ENCODE measurements at places on chromosomes 7 and 10. TPM values are rescaled to one million over a fixed set of nuclear protein-coding genes. Genes with fewer than 3 reads are reported as not detected.

GRCh38 chr7:101168412-101169049, 3.2 kb upstream of the VGF start:
- no peak overlapping the region for H3K27ac ChIP-seq
- H3K27me3 ChIP-seq = peaks cover 100% of the 10 kb centered on the region
- no peak for DNase-seq

GRCh38 chr7:15560968-15561367, 847 bp downstream of the AGMO start:
- H3K27me3 ChIP-seq = no peaks in the 10 kb centered on the region
- no peaks in the 10 kb centered on the region for H3K4me1 ChIP-seq
- no peak overlapping the region for H3K4me3 ChIP-seq
- H3K36me3 ChIP-seq = no peaks in the 10 kb centered on the region
- H3K27ac ChIP-seq = peak overlapping the region; percentile 46

- H3K36me3 ChIP-seq = no peaks in the 10 kb centered on the region
- H3K27ac ChIP-seq = no peak overlapping the region
- no peaks in the 10 kb centered on the region for H3K27me3 ChIP-seq
- no peak overlapping the region for H3K4me3 ChIP-seq
- DNase-seq = no peak
Observed at GRCh38 chr7:20624666-20625385, 9.4 kb downstream of the ABCB5 start.

DNA sequence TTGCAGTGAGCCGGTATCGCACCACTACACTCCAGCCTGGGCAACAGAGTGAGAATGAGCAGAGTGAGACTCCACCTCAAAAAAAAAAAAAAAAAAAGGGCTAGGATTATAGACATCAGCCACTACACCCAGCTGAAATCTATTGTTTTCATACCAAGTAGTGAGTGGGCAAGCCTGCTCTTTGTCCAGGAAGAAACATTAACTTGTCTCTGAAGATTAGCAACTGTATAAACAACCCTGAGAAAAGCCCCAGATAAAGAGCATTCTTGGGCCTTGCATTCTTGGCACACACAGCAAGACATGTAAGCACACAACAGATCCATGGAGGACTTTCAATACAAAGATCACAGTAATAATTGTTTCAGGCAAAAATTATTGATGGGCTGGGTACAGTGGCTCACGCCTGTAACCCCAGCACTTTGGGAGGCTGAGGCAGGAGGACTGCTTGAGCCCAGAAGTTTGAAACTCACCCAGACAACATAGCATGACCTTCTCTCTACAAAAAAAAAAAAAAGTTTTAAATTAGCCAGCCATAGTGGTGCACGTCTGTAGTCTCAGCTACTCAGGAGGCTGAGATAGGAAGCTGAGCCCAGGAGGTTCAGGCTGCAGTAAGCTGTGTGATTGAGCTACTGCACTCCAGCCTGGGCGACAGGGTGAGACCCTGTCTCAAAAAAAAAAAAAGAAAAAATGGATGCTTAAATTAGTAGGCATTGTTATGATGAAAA, 4.4 kb downstream of the PSPH start:
- peak overlapping the region; percentile 97 for H3K27ac ChIP-seq
- no peak for DNase-seq
- H3K27me3 ChIP-seq = no peaks in the 10 kb centered on the region
- peaks cover 4% of the 10 kb centered on the region for H3K36me3 ChIP-seq

GRCh38 chr10:120969219-120969645, 118.1 kb downstream of the WDR11 start:
- no peaks in the 10 kb centered on the region for H3K27me3 ChIP-seq
- H3K4me3 ChIP-seq = no peak overlapping the region

GRCh38 chr7:1925349-1925748, 255.3 kb downstream of the ELFN1 start:
- H3K27me3 ChIP-seq = no peaks in the 10 kb centered on the region
- DNase-seq = no peak
- no peaks in the 10 kb centered on the region for H3K36me3 ChIP-seq

DNA sequence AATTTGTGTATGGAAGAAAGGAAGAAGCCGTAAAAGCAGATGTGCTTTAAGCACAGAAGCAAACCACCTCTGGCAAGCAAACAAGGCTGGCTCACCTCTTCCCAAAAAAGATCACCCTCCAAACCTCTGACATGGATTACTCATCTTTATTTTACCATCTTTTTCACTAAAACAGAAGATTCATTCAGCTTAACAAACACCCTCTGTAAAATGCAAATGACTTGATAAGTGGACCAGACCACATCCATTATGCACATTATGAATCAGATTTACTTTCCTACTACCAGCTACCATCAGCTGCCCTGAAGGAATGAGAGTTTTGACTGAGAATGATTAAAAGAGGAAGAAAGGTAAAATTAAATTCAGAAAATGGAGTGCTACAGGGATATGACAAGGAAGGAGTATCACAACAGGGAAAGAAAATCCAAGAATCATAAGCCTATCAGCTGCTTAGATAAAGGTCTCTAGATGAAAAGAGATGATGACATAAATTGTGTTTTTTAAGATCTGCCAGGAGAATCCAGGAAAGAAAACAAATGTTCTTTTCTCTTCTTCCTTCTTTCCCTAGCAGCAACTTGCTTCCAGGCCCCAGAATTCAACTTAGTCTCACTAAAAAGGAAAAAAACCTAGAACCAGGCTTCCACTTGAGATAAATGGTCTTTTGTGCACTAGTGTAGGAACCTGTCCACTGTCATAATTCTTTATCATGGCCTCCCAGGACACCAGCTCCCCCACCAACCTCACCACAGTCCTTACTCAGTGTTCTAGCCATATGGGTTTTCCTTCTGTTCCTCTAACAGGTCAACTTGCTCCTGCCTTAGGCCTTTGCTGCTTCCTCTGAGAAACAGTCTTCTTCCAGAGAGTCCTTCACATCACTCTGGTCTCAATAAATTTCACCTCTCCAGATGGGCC, 47.4 kb downstream of the JAZF1 start:
- no peak overlapping the region for H3K4me3 ChIP-seq
- no peaks in the 10 kb centered on the region for H3K36me3 ChIP-seq
- no peak for DNase-seq
- peaks cover 74% of the 10 kb centered on the region for H3K4me1 ChIP-seq

GRCh38 chr7:20661884-20662283, 46.4 kb downstream of the ABCB5 start:
- DNase-seq = no peak
- no peak overlapping the region for H3K4me3 ChIP-seq
- no peaks in the 10 kb centered on the region for H3K36me3 ChIP-seq
- H3K27me3 ChIP-seq = no peaks in the 10 kb centered on the region

The INPP5A gene
- 107 TPM for total RNA-seq

The SKIDA1 gene
- 4.2 TPM for total RNA-seq

The SUN3 gene
- not detected for total RNA-seq

All from sigmoid colon (tissue), 7 donors.